ENCODE measurements at places on chromosomes 6 and 20.

DNA sequence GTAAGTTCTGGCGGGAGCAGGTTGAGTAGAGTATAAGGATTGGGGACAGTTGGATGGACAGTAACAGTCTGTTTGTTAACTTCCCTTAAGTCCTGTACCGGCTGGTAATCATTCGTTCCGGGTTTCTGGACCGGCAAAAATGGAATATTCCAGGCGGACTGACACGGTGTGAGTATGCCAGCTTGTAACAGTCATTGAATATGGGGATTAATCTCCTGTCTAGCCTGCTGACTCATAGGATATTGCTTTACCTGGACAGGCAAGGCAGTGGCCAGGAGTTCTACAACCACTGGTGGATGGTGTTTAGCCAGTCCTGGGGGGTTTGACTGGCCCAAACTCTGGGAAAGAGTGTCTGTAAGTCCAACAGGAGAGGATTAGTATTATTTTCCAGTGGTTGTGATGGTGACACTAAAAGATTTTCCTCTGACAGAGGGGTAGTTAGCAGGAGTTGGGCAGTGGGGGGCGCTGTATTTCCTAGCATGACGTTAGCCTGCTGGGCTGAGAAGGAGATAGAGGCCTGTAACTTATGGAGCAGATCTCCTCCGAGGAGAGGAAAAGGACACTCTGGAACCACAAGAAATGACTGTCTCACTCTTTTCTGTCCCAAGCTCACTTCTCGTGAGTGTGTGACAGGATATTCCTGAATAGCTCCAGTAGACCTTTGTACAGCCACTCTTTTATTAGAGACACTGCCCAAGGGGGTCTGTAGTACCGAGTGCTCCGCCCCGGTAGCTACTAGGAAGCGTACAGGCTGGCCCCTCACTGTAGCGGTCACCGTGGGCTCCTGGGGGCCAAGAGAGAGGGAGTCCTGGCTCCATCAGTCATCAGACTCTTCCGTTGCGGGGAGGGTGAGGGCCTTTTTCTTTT is 152.2 kb downstream of the TRIM27 start:
- DNase-seq: no peak

GRCh38 chr6:6729971-6730370 is 141.5 kb downstream of the LY86 start:
- no peak for DNase-seq

DNA sequence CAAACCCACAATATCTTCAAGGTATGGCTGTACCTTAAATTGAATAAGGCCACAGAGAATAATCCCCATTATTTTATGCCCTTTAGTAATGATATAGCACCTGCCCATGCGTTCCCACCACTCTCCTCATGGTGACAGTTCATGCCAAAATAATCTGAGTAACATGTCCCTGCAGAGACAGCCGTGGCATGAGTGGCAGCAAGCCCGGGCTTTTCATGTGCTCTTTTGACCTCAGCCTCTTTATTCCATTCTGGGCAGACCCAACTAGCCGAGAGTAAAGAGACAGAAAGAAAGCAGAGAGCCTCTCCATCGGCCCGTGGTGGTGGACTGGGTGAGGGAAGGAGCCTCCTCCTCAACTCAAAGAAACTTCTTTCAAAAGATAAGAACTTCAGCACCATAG is 19.9 kb upstream of the POPDC3 start:
- DNase-seq: no peak

GRCh38 chr6:167779129-167779992 is 47.4 kb upstream of the AFDN start:
- DNase-seq: no peak

Data from cortex of kidney (tissue), 1 donor.